ENCODE measurements at places on chromosomes 13 and 19. TPM values are rescaled to one million over a fixed set of nuclear protein-coding genes. Genes with fewer than 3 reads are reported as not detected.

DNA sequence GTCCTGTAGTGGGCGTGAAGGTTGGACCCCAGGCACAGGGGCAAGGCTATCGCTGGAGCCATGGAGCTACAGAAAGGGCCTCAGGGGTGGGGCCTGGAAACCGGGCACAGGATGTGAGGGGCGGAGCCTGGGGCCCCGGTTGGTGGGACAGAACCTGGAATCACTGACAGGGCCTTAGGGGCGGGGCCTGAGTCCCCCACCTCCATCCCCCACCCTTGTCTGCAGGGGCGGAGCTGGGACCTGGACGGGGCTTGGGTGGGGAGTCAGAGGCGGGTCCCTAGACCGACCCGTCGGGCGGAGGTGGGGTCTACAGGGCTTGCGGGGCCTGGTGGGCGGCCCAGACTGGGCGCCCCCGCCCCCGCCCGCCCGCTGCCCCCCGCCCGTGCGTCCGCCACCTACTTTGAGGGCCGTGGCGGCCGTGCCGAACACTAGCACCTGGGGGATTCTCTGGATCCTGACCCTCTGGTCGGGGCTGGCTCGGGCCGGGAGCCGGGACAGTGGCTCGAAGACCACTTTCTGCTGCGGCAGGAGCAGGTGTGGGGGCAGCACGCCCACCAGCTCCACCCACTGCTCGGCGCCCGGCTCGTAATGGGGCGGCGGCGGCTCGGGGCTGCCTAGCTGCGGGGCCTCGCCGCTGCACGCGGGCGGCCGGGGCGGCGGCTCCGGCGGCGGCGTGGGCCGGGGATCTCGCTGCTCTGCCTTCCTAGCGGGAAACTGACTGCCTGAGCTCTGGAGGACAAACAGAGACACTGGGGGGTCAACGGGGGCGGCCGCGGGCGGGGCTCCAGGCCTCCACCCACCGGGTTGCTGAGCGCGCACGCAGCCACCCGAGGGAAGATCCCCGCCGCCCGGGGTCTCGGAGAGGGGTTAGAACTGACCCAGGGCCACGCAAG, 26.3 kb downstream of the DCAF15 start:
- peak; percentile 29 for DNase-seq

DNA sequence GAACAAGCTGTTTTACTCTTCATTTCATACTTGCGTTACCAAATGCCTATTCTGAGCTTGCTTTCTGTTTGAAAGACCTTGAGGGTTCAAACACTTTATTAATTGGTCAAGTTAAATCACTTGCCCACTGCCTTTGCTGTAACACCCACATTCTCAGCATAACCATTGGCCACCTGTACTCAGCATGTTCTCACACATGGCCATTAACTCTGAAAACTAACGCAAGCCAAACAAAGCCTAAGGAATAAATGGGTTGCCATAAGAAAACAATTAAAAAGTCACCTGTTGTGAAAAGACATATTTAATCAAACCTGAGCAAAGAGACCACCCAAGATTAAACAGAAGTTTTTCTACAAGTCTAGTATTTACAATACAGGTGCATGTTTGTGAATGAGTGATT, 517.2 kb upstream of the SPRY2 start:
- no peak for DNase-seq

- DNase-seq: no peak
These were observed 997.6 kb upstream of the ATXN8OS start for GRCh38 chr13:69109891-69110525.

- DNase-seq: no peak
These were observed 369.6 kb downstream of the KCTD12 start for GRCh38 chr13:76516586-76516985.

- DNase-seq: no peak
These were observed 24.7 kb downstream of the IL12RB1 start for GRCh38 chr19:18062028-18062427.

GRCh38 chr13:93270769-93271742, 44.4 kb downstream of the GPC6 start:
- no peak for DNase-seq

Gene LYL1
- total RNA-seq: 5.6 TPM

Gene TICAM1
- 24.0 TPM for total RNA-seq

Gene PSG2
- total RNA-seq: not detected
